ENCODE measurements at places on chromosomes 2 and 18.

GRCh38 chr2:228039752-228040534 is 141.5 kb downstream of the SPHKAP start:
- peak; percentile 43 for DNase-seq

DNA sequence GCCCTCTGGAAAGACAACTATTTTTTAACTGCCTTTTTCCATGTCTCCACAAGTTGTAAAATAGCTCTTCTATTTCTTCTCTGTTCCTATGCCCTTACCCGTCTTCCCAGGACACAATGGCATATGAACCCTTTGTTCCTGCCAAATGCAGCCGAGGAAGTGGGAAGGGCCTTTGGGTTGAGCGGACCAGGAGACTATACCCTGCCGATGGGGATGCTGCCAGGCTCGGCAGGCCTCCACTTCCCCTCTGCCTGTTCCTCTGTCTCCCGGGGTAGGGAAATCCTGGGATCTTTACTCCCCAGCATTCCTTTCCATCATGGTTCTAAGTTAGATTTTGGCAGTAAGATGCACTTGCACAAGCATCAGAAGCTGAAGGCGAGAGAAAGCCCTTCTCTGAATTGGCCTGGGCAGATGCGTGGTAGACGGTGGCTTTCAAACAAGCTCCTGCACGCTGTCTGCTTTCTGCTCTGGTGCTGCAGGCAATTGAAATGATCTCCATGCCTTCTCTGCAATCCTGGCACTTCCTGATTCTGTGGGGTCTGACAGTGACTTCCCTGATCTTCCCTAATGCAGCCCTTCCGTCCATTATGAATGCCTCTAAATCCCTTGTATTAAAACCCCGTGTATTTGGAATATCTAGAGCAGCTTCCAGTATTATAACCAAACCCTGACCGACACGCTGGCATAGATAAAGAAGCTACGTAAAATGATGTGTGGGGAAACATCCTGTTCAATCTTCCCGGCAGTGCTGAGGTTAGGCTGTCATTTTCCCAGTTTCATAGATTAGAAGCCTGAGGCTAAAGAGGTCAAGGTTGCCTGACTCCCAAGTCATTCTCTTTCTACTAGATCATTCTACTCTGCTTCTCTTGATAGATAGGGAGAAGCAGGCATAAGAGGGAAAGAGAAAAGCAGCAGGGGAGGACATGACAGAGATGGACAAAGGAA is 69.8 kb downstream of the MCFD2 start:
- peak; percentile 5 for DNase-seq

DNA sequence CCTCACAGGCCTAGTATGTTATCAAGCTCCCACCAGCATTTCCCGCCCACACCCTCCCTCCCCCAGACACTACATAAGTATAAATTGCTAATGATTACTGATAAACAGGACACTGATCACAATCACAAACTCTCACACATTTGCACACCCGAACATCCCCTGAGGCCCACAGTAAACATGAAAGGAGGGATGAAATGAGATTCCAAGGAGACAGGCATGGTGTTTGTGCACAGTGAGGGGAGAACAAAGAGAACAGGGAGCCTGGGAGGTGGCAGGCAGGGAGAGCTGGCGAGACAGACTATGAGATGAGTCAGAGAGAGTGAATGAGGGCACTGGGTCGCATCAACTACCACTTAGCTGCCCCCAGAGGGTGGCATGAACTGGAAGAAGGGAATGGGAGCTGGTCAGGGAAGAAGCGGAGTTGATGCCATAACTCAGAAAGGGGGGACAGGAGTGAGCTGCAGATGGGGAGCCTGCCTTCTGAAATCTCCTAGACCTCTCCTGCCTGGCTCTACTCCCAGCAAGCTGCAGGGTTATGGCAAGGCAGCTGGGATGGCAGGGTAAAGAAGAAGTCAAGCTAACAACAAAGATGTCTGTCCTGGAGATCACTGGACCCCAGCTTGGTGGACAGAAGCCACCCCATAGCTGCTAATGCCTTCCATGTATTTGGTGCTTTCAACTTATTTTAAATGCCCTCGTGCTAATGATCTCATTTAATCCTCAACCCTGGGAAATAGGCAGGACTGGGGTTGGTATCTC is 5.1 kb downstream of the KIF3C start:
- peak; percentile 53 for DNase-seq

DNA sequence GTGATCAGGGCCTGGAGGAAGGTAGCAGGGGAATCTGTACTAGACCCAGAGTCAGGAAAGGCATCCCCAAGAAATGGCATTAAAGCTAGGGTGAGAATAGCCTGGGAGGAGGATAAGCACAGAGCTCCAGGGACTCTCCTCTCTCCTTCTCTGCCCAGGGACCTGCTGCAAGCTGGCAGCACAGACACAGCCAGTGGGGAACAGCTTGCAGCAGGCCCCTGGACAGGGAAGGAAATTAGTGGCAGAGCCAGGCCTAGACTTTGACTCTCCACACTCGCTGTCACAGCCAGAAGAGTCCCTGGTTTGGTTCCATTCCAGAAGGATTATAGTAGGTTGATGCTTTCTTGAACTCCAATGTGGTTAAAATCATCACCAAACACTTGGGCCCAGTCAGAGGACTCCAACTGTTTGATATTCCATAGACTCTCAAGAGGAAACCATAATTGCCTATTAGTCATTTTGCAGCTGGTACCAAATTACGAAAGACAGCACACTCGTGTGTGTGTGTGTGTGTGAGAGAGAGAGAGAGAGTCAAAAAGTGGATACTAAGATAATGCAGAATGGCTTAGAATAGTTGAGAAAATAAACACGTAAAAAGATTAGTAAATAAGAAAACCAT is 95.5 kb upstream of the ATP8B1 start:
- peak; percentile 40 for DNase-seq

DNA sequence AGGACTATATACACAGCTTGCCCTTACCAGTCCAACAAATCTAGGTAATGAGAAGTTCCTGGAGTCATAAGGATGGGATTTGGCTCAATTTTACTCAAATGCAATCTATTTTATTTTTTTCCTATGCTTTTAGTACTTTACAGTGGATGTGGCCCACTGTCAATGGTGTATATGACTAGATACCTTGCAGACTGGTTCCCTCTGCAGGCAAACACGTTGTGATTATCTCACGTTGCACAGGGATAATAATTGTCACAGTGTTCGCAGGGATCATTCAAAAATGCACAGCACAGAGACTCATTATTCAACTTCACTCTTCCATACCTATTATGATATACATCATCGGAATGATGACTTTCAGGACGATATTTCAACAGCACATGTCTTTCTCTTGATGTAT is 359.7 kb downstream of the MBD2 start:
- DNase-seq, result no peak

DNA sequence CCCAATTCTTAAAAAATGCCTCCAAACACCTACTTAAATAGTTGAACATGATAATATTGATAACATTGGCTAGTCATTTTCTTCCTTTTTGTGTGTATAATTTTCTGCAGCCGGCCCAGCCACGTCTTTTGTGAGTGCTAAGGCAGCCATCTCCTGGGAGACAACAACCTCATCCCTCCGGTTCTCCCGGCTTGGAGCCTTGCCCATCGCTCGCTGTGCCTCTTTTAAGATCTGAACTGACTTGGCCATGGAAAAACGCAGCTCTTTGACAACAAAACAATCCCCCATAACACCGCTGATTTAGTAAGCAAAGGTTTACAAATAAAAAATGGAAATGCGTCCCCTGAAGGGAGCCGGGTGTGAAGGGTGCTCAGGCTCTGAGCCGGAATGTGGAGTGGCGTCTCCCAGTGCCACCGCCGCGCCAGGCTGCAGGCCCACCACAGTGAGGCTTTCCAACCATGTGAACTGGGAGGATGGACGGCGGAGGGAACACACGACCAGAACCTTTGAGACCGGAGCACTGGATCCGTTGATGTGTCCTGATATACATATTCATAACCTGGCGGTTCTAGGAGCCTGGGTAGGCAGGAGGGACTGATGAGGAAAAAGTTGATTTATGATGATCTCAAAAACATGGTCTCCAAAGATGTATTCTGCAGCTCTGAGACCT is 87.4 kb downstream of the SMIM21 start:
- DNase-seq, result no peak

- DNase-seq, result no peak
Measured at GRCh38 chr2:167702227-167702626, 545.2 kb downstream of the STK39 start.

DNA sequence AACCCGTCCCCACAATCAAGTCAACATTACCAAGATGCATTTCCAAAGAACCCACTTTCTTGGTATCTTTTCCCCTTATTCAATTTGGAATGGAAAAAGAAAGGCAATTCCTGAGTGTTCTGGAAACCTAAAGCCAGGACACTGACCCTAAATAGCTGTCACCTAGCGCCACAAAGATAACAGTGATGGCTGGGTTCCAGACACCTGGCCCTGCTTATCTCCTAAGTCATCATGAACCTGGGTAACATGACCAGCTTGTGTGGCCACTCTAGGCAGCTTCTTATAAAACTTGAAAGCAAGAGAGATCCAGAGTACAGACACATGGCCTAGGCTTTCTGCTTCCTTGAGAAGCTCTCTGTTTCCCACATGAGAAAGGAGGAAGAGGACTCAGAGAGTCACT is 95.4 kb downstream of the BOD1L2 start:
- DNase-seq, result no peak

DNA sequence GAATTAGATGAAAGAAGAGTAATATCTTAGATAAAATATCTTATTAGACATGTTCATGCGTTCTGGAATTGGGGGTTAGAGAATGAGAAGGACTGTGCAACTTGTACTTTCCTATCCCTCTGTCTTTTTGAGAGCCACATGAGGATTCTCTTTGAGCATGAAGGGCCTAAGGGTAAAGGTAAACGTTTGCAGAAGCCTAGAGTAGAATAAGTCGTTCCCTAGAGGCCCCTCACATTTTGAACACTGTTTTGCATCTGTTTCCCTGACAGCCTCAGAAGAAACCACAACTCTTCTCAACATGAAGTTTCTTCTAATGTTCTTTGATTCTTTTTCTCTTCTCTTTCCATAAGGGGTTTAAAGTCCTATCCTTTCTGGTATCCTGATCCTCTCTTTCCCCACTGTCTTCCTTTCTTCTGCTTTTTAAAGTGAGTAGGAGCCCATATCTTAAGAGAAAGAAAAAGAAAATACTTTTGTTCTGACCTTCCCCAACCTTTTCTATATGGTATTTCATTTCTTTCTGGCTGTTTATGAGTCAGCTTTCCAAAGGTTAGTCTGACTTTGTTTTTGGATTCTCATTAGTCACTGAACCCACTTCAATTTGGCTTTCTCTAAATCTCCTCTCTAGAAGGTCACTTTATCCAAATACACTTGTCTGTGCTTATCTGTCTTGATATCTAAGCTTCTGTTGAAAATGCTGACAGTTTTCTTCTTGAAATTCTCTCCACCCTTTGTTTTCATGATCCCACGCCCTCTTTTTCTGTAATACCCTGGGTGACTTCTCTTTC is 34.8 kb downstream of the PPP1R1C start:
- DNase-seq, result no peak

GRCh38 chr2:233399306-233400225 is 45.3 kb downstream of the DGKD start:
- no peak for DNase-seq

- DNase-seq, result peak; percentile 61
Measured at GRCh38 chr18:8654503-8655451, 45.5 kb downstream of the RAB12 start.

DNA sequence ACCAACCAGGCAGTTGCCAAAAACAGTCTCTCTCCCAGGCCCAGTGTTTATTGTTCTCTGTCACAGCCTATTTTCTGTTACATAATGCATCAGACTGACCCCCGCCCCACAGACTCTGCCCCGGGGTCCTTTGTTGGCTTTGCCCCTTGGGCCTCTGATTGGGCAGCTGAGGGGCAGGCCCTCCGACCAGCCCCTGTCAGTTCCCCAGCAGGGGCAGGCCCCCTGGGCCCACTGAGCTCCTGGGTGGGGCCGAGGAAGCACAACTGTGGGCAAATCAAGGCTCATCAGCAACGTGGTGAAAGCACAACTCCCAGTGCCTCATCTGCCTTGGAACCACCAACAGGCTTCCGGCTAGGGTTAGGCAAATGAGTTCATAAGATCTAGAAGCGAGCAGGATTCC is 160.1 kb upstream of the MYCN start:
- no peak for DNase-seq

- DNase-seq, result no peak
Measured at GRCh38 chr2:215422676-215423075, 13.2 kb downstream of the FN1 start.

DNA sequence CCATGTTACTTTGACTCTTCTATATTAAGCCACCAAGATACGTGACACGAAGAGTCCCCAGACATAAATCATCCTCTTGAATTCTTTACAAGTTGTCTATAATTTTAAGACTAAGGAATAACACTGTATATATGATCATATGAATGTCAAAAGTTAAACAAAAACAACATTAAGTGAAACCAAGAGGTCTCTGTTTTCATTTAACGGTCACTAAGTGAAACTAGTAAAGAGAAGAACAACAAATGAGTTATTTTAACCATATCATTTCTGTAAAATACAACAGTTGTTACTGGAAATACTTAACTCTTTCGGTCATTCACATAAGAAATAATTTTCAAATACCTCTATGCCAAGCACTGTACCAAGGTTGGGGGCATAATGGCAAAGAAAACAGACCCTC is 45.7 kb upstream of the STK17B start:
- DNase-seq, result no peak

DNA sequence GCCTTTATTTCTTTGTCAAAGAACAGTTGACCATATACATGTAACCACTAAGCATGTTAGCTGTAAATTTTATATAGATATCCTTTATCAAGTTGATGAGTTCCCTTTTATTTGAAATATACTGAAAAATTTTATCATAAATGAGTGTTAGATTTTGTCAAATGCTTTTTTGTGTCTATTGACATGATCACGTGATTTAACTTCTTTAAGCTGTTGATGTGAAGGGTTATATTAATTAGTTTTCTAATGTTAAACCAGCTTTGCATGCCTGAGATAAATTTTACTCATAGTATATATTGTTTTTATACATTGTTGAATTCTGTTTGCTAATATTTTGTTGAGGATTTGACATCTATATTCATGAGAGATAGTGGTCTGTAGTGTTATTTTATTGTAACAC is 241.9 kb upstream of the CDH20 start:
- no peak for DNase-seq

DNA sequence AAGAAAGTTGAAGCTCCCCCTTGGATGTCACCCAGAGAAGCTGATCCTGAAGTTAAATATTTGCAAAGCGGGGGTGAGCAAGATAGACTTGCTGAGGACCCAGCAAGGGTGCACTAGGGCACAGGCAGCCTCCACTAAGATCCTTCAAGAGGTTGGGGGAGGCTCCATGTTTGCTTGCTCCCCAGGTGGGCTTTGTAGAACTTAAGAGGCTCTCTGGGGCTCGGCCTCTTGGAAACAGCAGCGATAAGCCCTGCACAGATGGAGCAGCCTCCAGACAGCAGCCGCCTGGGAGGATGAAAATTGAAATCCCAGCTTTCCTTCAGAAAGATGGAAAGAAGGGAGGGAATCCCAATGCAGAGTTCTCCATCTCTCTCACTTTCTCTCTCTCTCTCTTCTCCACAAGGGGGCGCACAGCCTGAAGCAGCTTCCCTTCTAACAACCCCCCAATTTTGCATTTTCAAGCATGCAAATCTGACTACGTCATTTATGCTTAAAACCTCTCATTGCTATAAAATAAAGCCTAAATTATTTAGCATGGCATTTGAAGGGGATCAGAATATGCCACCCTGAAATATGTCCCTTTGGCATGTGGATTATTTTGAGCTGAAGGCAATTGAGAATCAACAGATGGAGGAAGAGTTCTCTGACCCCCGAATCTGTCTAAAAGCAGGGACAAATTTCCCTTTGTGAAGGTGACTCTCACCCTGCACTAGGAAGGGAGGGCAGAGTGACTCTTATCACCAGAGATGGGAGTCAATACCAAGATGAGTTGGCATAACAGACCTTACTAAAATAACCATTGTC is 185.7 kb upstream of the KLHL29 start:
- no peak for DNase-seq
